ENCODE measurements at places on chromosomes 4 and X.

DNA sequence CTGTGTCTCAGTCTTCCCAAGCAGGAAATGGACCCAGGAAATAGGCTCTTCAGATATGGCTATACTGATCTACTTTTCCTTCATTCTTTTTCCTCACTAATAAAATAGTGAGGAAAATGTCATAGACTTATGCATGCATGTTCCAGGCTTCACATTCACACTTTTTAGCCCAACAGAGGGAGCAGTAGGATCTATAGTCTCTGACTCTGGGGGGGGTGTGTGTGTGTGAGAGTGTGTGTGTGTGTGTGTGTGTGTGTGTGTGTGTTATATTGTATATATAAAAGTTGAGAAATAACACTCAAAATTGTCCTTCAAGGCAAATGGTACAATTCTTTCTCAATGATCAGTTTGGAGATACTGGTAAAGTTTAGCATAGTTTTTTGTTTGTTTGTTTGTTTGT lies 297.2 kb upstream of the GALNT7 start:
- DNase-seq = no peak

DNA sequence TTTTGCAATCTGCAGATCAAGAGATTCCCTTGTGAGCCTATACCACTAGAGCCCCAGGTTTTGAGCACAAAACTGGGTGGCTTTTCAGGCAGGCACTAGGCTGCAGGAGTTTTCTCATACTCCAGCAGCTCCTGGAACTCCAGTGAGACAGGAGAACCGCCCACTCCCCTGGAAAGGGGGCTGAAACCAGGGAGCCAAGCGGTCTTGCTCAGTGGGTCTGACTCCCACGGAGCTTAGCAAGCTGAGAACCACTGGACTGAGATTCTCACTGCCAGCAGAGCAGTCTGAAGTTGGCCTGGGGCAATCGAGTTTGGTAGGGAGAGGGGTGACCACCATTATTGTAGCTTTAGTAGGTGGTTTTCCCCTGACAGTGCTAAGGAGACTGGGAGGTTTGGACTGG lies 313.8 kb upstream of the TEX13C start:
- DNase-seq = no peak

- DNase-seq = no peak
Observed at GRCh38 chr4:152106113-152106763, 345.4 kb upstream of the GATB start.

DNA sequence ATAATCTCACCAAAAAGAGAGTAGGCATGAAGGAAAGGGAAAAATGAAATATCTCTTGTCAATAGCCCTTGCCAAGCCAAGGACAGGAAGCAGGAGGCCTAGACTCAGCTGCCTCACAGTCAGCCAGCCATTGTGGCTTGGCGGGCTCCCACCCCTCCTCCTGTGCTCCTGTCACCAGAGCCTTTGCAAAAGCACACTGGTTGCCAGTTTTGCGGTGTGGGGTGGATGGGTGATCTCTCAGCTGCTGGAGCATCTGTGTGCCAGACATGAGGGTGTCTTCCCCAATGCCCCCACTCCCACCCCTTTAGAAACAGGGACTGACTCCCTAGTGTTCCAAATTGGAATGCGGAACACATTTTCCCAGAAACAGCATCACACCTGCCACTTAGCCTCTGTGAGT lies 26.1 kb downstream of the ARHGEF6 start:
- DNase-seq = peak; percentile 46

GRCh38 chrX:27953171-27953570 lies 28.1 kb downstream of the DCAF8L1 start:
- DNase-seq = no peak

- DNase-seq = peak; percentile 65
Observed at GRCh38 chr4:87353592-87353991, 30.9 kb upstream of the HSD17B13 start.

- no peak for DNase-seq
Observed at GRCh38 chr4:20368926-20369325, 117.2 kb downstream of the SLIT2 start.

DNA sequence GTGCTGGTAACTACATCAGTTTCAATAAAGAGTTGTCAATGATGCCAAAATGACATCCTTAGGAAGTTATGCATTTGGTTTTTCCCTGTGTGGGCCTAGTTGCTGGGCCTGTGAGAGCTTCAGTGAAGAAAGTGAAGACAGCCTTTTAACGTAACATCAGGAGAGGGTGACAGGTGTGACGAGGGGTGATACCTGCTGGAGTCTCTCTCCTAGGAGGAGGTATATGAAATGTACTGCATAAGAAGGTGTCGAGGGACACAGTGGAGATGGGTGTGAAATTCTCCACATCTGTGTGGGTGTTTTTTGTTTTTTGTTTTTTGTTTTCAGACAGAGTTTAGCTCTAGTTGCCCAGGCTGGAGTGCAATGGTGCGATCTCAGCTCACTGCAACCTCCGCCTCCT lies 49.2 kb downstream of the EVC start:
- no peak for DNase-seq
